ENCODE measurements at places on chromosomes 16 and 17. TPM values are rescaled to one million over a fixed set of nuclear protein-coding genes. Genes with fewer than 3 reads are reported as not detected.

The NPIPA2 gene
- total RNA-seq: 1.5 TPM

The GLIS2 gene
- total RNA-seq: 1.7 TPM

GRCh38 chr17:10805911-10806310, 2.0 kb upstream of the TMEM238L start:
- H3K27ac ChIP-seq: no peak overlapping the region
- H3K4me1 ChIP-seq: no peaks in the 10 kb centered on the region
- no peaks in the 10 kb centered on the region for H3K27me3 ChIP-seq
- no peak for DNase-seq

DNA sequence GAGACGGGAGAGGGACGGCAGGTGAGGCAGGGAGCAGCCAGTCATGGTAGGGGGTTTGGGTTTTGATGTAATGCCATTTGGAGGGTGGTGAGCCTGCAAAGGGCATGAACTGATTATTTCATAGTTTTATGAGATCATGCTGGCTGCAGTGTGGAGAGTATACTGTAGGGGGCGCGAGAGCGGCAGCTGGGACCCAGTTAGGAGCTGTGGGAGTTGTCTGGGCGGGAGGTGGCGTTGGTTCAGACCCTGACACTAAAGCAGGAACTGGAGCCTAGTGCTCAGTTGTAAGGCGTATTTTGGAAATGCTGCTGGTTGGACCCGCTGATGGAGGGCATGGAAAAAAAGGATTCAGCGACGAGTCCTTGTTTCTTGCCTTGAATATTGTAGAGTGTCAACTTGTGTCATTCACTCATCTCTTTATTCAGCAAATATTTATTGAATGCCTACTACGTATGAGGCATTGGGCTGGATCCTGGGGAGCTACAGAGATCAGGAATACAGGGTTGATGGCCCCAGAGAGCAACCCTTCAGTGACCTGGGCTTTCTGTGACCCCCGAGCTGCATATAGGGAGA, 23.7 kb upstream of the KDM8 start:
- peak; percentile 91 for DNase-seq
- no peaks in the 10 kb centered on the region for H3K36me3 ChIP-seq
- H3K4me1 ChIP-seq: peaks cover 62% of the 10 kb centered on the region
- no peak overlapping the region for H3K27ac ChIP-seq
- H3K4me3 ChIP-seq: peak overlapping the region; percentile 2

DNA sequence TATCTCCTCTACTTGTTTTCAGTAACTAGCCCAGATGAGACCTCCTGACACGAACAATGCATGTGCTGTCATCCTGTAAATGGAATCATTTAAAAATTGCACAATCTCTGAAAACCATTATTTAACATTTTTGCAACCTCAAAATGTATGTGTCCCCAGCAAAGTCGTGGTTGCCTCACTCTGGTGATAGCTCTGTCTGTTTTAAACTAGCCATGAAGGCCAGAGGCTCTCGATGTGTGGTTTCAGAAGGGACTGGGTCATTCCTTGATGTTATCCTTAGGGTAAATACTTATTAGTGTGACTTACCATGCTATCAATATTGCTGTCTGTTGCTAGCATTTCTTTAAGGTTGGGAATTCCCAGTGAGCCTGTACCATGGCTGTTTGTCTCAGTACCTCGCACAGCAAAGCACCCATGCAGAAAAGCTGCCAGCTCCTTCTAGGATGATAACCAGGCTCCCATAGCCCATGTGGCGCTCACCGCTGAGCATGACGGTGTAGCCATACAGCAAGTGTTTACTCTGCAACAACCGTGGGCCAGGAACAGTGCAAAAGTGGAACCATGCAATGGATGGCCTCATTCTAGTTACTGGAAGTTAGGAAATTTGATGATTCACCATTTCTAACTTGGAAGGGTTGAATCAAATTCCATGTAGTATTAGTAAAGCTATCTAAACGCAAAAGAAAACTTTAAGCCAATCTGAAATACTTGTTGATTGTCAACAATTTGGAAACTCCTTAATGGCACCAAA, 2.9 kb upstream of the PGS1 start:
- peaks cover 39% of the 10 kb centered on the region for H3K4me1 ChIP-seq
- DNase-seq: no peak
- no peaks in the 10 kb centered on the region for H3K27me3 ChIP-seq
- no peak overlapping the region for H3K27ac ChIP-seq
- no peaks in the 10 kb centered on the region for H3K36me3 ChIP-seq
- no peak overlapping the region for H3K4me3 ChIP-seq

DNA sequence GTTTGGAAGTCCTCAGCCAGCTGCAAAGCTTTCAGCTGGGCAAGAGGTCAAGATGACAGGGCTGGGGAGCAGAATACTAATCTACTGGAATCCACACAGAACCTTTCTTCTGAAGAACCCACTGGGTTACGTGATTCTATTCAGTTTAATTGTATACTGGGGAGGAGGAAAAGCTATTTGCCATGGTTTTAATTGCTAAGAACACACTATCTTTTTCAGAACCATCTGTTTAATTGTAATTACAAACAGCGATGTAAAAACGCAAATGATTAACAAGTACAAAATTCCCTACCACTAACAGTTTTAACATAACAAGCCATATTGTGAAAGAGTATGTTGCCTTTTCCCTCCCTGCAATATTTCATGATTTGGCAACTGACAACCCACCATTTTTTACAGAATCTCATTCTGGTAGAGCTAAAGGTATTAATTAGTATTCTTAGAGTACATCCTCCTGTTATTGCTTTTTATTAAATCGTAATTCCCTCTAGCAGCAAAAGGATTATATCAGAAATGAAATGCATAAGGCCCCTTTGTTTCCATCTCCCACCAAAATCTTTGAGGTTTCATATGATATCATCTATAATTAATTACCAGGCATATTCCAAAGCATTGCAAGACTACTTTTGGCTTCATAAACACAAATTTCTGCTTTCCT, 12.1 kb downstream of the HYDIN start:
- DNase-seq: no peak
- H3K4me3 ChIP-seq: no peak overlapping the region
- H3K4me1 ChIP-seq: no peaks in the 10 kb centered on the region
- peaks cover 10% of the 10 kb centered on the region for H3K27me3 ChIP-seq
- no peak overlapping the region for H3K27ac ChIP-seq

GRCh38 chr16:5056352-5056751, 9.4 kb downstream of the C16orf89 start:
- H3K4me1 ChIP-seq: no peaks in the 10 kb centered on the region
- DNase-seq: peak; percentile 57
- H3K36me3 ChIP-seq: no peaks in the 10 kb centered on the region

GRCh38 chr17:48187872-48188608, 80.5 kb downstream of the SNX11 start:
- no peak overlapping the region for H3K4me3 ChIP-seq
- no peaks in the 10 kb centered on the region for H3K36me3 ChIP-seq
- H3K4me1 ChIP-seq: peaks cover 11% of the 10 kb centered on the region
- no peaks in the 10 kb centered on the region for H3K27me3 ChIP-seq

DNA sequence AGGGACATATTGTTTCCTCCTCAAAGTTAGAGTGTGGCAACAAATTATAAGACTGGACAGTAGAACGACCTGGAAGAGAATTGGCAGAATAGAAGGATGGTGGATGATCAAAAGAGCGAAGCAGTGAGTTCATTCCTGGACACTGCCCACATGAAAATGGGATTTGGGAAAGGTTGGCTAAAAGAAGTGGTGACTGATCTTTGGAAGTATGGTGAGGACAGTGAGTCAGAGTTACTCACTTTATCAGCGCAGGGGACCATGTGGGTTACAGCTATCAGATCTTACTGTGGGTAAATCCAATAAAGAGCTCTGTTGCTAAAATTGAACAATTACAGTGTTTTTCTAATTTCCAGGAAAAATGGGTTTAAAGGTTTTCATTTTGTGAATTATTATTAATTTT, 2.7 kb upstream of the TANC2 start:
- no peak overlapping the region for H3K4me3 ChIP-seq
- H3K4me1 ChIP-seq: peaks cover 26% of the 10 kb centered on the region
- no peak for DNase-seq
- H3K27me3 ChIP-seq: peaks cover 53% of the 10 kb centered on the region

GRCh38 chr17:59838052-59838916, 54.5 kb downstream of the TUBD1 start:
- H3K36me3 ChIP-seq: peaks cover 60% of the 10 kb centered on the region
- H3K27ac ChIP-seq: peak overlapping the region; percentile 100
- no peaks in the 10 kb centered on the region for H3K27me3 ChIP-seq
- peak overlapping the region; percentile 99 for H3K4me3 ChIP-seq

All from activated T-cell treated with anti-CD3 and anti-CD28 coated beads, Interleukin-2, amount 50 U/mL, for 72 hours (primary cell).